NCI-H2107 (cell line): ENCODE measurements at places on chromosomes 6 and 20.

GRCh38 chr6:42532038-42532669 is 31.7 kb upstream of the UBR2 start:
- peak; percentile 7 for DNase-seq

- no peak for DNase-seq
These were observed 2.8 kb upstream of the PARD6B start for GRCh38 chr20:50728486-50728980.

DNA sequence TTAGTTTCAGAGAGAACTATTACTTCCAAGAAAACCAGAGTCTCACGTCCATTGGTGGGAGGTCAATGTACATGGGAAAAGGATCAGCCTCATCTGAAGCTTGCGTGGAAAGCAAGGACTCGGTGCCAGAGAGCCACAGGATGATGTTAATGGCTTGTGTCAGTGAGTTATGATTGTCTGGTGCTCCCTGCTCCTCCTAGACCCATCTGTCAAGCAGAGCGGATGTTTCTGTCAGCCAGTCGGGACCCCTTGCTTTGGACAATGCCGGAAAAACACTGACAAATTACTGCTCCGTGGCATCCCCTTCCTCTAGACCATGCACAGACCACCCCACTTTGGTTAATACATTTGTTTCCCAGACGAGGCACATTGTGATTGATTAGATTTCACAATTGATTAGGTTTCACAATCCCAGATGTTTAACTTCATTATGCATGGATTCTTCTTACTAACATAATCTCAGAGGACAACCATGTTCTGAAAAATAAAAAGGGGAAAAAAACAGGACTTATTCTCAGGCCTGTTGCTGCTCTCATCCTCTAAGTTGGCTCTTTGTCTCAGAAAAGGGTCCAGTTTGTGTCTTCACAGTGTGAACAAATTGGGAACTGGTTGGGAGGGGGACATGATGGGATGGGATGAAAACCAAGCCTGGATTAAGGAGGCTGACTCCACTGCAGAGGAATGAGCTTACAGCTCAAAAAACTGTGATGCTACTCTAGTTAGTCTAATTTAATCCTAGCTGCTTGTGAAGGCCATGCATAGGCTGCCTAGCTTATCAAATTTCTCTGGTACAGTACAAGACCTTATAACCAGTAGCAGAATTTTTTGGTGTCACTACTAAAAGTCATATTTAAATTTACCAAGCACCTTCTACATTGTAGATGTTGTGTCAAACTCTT is 51.9 kb downstream of the UNC5CL start:
- no peak for DNase-seq

DNA sequence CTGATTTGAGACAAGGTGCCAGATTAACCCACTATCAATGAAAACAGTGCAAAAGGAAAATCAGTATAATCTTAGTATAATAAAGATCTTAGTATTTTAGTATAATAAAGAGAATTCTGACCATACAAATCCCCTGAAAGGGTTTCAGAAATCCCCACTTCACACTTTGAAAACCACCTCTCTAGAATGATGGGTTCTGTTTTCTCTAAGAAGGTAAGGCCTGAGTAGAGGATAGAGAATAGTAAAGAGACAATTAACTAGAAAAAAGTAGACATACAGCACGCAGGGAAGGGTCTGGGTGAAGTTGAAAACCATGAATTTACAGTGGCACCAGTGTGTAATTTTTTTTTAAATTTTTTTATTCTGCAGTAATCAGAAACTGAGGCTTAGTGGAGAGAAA is 73.6 kb downstream of the REV3L start:
- DNase-seq: no peak

GRCh38 chr20:24208652-24209051 is 220.1 kb upstream of the GGTLC1 start:
- no peak for DNase-seq

DNA sequence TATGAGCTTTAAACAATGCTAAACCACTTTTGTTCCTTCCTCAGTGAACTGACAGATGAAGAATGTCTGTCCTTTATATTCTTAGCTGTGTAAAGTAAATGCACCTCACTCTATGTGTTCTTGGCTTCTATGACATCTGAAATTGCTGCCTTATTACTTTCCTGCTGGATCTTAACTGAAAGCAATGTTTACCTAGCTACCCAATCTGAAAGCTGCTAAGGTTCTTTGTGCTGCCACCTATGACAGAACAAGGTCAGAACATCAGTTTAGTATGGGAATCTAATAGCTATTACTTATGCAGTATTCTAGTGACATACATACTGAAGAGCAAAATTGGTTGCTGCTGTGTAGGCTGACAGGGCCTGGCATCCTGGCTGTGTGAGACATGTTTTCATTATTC is 444.1 kb downstream of the KHDRBS2 start:
- no peak for DNase-seq

DNA sequence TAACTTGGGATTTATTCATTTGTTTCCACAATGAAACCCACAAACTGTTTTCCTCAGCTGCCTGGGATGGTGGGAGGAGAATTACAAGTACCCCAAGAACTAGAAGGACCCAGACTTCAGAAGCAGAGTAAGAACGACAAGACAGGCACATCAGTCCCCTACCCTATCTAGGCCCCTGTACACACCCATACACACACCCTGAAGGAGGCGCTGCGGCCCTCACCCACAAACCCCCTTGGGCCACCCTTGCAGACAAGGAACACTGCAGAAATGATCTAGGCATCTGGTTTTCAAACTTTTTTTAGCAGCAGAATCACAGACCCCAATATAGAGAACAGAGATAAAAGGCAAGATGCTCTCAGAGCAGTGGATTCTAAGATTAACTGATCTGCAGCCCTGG is 55.0 kb downstream of the TRERF1 start:
- no peak for DNase-seq

- no peak for DNase-seq
These were observed 21.9 kb downstream of the MYH7B start for GRCh38 chr20:34977365-34978091.

- DNase-seq: no peak
These were observed 77.8 kb upstream of the TGM3 start for GRCh38 chr20:2217857-2218539.

DNA sequence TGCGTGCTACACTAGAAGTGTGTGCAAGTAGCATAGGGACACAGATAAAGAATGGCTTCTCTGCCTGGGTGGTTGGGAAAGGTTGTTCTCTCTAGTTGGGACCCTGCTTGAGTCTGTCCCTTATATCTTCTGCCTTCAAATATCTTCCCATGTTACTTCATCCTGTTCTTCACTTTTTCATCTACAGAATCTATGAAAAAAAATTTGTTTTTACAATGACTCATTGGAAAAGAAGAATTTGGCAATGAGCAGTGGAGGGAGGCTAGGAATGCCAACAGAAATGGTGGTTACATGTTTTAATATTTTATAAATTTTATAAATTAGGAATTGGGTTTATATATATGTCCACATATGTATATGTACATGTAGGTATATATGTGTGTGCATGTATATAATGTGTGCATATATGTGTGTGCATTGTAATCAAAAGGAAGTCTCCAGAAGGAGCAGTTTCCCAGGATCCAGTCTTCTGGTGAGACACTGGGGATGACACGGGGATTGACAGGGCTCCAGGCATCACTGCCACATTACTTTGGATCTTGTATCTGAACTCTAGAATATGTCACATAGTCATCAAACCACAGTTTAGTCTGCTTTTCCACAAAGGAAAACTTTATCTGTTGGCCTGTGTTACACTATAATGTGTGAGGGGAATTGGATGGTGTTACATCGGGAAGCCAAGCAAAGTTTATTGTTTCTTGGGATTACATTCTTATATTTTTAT is 75.3 kb upstream of the RIPOR2 start:
- no peak for DNase-seq

- no peak for DNase-seq
These were observed 32.4 kb downstream of the SLC16A10 start for GRCh38 chr6:111119571-111120329.

GRCh38 chr6:79864421-79864820 is 82.9 kb downstream of the ELOVL4 start:
- no peak for DNase-seq

- no peak for DNase-seq
These were observed 10.1 kb downstream of the JARID2 start for GRCh38 chr6:15255909-15256395.

DNA sequence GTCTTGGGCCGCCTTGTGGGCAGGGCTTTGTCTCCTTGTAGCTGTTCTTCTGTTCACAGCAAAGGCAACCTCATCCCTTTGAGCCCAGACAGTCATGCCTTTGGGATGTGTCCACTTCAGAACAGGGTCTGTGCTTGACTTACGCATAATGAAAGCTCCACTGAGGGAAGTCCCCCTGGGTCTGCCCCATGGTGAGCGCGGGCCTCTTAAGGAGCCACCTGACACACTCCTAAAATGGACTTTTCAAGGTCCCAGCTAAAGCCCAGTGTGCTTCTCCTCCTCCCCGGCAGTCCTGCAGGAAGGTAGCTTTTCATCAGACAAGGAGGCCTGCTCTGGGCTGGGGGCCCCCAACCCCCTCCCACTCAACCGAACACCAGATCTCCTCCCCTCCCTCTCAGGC is 24.9 kb upstream of the PMEPA1 start:
- DNase-seq: no peak

GRCh38 chr6:14620522-14620921 is 502.9 kb downstream of the CD83 start:
- no peak for DNase-seq

DNA sequence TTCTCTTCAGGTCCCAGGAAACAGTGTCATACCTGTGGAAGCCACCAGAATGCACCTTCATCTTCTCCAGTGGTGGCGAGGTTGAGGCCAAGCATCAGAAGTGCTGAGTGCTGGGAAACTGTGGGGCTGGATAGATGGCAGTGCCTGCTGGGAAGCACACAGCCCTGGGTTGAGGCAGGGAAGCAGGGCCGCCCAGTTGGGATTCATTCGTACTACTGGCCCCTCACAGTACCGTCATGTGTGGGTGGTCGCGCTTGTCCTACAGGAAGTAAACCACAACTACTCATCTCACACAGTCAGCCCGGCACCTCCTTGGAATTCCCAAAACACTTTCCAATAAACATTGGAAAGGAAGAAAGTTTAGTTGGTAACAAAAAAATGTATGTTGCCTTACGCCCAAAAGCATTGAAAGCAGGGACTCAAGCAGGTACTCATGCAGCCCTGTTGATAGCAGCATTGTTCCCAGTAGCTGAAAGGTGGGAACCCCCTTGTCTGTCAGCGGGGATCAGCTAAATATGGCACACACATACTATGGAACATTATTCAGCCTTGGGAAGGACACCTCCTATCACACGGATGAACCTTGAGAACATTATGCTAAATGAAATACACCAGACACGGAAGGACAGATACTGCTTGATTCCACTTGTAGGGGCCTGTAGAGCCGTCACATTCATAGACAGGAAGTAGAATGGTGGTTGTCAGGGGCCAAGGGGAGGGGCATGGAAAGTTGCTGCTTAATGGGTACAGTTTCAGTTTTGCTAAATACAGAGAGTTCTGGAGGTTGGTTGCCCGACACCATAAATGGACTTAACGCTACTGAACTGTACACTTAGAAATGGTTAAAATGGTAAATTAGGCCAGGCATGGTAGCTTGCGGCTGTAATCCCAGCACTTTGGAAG is 162.7 kb downstream of the MTHFD1L start:
- DNase-seq: no peak

GRCh38 chr20:34190679-34191090 is 50.5 kb upstream of the ASIP start:
- DNase-seq: peak; percentile 15

DNA sequence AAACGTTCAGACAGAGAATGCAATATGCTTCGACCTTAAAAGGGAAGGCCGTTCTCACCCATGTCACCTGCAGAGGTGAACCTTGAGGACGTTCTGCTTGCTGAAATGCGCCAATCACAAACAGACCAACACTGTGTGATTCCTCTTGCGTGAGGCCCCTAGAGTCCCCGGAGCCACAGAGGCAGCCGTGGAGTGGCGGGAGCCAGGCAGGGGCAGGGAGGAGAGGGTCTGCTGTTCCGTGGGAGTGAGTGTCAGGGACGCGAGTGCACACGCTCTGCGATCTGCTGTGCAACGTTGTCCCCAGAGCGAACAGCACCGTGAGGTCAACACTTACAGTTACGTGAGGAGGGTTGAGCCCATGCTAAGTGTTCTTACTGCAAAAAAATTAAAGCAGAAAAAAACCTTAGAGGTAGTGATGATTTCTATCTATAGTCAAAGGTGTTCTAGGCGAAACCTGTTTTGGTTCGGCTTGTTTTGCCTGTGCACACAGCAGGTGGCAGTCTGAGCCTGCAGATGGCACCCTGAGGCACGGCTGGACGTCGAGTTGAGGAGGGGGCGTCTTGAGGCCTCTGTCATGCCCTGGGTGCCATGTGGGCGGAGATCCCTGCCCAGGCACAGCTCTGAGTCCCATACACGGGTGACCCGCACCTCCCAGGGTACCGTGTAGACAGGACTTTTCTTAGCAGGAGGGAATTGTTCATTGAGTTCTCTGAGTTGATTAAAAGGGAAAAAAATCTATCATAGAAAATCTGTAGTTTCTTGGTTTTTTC is 71.7 kb upstream of the FRMD1 start:
- no peak for DNase-seq

DNA sequence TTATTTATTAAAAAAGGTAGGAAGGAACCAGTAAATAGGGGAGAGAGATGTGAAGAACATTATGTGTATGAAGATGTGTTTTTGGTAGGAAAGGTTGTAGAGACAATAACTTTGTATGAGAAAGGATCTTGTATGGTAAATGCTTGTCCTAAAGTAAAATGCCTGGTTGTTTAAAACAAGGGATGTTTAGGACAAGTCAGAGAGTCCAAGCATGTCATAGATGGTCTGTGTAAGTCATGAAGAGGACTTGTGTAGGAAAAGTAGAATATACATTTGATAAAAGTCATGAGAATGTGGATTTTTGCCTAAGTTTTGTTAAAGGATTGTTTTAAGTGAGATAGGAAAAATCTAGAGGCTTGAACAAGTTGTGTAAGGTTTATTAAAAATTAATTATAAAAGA is 325.1 kb downstream of the CDH26 start:
- no peak for DNase-seq

- DNase-seq: no peak
These were observed 294.5 kb upstream of the PLCB4 start for GRCh38 chr20:8774412-8774811.

DNA sequence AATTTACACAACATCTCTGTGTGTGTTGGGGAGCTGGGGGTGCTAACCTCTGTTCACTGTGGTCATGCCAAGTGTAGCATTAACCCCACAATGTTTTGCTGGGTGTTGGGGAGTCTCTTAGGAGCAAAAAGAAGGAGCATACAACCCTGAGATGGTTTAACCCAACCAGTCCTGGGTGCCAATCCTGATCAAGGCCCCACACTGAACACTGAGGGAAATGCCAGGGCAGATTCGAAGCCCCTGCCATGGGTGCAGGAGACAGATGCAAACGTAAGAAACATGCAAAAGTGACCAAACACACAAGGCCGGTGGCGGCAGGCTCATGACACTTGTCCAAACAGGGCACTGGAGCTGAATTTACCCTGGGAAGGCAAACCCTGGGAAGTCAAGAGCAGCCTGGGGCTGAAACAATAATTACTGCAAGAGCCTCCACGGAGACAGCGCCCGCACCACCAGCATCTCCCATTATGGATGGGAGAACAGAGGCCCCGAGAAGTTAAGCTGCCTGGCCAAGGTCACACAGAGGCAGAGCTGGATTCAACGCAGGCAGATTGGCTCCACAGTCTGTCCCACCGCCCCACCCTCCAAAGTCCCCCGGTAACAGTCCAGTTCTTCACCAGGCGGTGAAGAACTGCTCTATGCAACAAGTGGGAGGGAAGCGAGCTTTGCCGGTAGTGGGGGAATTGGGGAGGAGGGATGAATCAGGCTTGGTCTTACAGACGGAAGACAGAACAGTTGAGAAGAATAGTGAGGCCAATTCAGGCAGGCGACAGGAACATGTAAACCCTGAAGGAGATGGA is 8.5 kb downstream of the ACSS1 start:
- no peak for DNase-seq

GRCh38 chr6:79465381-79465780 is 71.8 kb downstream of the LCA5 start:
- DNase-seq: no peak
